ENCODE measurements at places on chromosomes 3 and 15. TPM values are rescaled to one million over a fixed set of nuclear protein-coding genes. Genes with fewer than 3 reads are reported as not detected.

CPN2 gene
- not detected for total RNA-seq

FBN1 gene
- total RNA-seq = 0.40 TPM

RBMS3 gene
- total RNA-seq = 0.86 TPM

PRSS50 gene
- total RNA-seq = not detected

CPOX gene
- total RNA-seq = 60.0 TPM

FGD5 gene
- not detected for total RNA-seq

TRANK1 gene
- total RNA-seq = 3.6 TPM
